ENCODE measurements at places on chromosomes 2 and 18.

GRCh38 chr18:35513181-35513936, 15.6 kb upstream of the INO80C start:
- DNase-seq: peak; percentile 47

DNA sequence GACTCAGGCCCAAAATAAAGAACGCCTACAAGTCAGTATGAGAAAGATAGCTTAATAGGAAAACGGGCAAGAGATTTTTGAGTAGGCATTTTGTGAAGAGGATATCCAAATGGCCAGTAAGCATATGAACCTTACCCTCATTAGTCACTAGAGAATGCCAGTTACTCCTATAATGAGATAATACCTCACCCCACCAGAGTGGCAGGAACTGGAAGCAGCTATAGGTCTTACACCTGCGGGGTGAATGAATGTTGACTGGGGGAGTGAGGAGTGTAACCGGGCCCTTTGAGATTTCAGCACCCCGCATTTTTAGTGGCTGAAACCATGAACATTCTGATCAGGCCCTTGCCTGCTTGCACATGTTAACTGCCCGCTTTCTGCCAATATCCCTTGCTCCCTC, 7.5 kb upstream of the PTPN2 start:
- no peak for DNase-seq

- DNase-seq: no peak
Observed at GRCh38 chr2:238420878-238421694, 5.6 kb upstream of the ASB1 start.

DNA sequence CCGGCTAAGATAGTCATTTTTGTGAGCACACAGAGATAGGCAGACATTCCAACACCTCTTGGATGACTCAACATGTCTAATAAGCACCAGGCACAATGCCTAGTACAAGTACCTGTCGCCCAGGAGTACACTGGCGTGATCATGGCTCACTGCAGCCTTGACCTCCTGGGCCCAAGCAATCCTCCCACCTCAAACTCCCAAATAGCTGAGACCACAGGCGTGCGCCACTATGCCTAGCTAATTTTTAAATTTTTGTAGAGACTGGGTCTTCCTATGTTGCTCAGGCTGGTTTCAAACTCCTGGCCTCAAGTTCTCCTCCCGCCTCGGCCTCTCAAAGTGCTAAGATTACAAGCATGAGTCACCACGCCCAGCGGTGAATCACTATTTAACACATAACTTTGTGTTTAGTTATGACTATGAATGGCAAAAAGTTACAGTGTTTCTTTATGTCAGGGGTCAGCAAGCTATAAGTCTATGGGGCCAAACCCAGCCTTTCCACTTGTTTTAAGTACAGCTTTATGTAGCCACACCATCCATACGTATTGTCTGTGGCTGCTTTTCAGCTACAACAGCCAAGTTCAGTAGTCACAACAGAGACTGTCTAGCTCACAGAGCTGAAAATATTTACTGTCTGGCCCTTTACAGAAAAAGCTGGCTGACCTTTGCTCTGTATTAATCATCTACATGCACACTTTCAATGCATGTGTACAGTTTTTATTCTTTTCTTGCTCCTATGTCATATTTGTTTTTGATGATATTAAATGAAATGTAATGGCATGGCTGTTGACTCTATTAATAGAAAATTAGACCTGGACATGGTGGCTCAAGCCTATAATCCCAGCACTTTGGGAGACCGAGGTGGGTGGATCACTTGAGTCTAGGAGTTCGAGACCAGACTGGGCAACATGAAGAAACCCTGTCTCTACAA, 18.7 kb downstream of the ORC2 start:
- no peak for DNase-seq

DNA sequence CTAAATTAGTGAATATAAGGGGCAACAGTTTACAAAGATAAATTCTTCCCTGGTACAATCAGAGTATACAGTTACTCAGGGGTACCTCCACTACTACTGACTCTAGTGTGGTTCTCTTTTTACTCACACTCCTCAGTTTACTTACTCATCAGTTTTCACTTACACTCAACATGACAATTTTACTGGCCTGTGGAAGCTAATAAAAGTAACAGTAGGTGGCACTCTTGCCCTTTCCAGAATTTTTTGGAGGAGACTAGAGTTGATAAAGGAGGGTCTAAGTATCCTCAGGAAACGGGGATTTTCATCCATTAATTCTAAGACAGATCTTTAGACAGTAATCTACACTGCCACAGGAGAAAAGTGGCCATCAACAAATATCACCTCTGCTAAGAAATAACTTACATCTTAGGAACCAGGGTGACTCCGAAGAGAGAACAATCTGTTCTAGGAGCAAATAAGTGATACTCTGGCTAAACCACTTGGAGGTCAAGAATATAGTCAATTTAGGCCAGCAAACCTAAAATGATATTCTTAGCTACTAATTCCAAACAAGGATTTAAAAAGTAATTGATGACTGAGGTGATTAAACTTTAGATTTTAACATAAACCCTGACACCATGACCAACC, 61.3 kb downstream of the ATL2 start:
- DNase-seq: no peak

- no peak for DNase-seq
Observed at GRCh38 chr2:189880832-189881492, 96.7 kb downstream of the PMS1 start.

DNA sequence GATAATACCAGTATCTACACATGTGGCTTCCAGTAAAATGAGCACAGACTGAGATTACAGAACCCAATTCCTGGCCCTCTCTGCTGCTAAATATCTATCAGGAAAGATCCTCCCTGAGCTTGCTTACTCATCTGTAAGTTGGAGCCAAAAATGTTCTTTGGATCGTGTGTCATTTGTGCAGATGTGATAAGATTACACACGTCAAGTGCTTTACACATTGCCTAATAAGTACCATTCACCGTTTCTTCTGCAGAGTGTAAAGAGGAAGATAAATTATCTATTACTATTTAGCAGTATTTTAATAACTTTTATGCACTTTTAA, 23.2 kb upstream of the SLC20A1 start:
- DNase-seq: peak; percentile 10

DNA sequence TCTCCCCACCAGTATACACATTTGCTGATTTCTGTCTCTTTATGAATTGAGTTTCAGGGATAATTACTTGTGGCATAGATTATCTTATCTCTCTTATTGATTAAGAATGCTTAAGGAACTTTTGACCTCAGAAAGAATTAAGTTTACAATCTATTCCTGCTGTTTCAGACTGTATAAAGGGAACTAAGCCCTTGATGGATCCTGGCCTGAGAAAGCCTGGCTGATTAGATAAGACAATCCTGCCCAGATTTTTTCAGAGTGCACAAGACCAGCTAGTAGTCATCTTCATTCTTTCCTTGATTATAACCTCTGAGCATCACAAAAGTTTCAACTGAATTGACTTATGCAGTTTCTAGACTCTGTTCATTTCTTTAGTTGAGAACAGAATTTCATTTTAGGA, 22.7 kb upstream of the TFPI start:
- no peak for DNase-seq

- no peak for DNase-seq
Observed at GRCh38 chr2:193670478-193670877, 1475.7 kb upstream of the TMEFF2 start.

DNA sequence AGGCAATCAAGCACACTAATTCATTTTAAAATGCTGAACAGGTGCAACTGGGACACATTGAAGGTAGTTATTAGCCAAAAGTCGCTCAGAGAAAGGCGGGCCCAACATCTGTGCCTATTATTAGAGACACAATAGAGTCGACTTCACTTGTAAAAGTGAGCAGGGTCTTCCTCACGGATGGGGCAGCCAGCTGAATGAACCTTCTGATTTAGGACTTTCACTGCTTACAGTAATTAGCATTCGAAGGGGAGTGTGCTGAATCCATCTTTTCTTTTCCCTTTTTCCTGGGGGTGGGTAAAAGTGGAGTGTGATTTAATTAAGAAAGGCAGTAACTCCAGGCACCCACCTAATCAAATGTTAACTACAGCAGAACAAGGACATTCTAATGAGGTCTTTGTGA, 677.7 kb downstream of the DCDC2C start:
- no peak for DNase-seq

DNA sequence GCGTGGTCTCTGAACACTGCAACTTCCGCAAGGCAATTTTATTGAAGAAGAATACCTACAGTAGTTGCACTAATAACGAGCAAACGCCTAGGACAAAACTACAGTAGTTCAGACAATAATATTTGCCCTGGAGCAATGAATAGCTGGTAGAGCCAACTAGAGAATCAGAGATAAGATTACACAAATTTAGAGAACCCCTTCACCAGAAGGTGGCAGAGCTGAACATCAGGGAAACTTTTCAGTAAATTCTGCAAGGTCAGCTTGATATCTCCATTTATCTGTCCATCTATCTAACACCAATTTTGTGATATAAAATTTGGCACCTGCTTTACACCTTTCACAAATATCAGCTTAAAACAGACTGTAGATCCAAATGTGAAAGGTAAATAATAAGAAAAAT, 43.8 kb downstream of the CDH19 start:
- no peak for DNase-seq

GRCh38 chr2:236240228-236240990, 23.8 kb downstream of the ASB18 start:
- no peak for DNase-seq

GRCh38 chr18:48846423-48846932, 104.3 kb downstream of the SMAD7 start:
- DNase-seq: no peak

DNA sequence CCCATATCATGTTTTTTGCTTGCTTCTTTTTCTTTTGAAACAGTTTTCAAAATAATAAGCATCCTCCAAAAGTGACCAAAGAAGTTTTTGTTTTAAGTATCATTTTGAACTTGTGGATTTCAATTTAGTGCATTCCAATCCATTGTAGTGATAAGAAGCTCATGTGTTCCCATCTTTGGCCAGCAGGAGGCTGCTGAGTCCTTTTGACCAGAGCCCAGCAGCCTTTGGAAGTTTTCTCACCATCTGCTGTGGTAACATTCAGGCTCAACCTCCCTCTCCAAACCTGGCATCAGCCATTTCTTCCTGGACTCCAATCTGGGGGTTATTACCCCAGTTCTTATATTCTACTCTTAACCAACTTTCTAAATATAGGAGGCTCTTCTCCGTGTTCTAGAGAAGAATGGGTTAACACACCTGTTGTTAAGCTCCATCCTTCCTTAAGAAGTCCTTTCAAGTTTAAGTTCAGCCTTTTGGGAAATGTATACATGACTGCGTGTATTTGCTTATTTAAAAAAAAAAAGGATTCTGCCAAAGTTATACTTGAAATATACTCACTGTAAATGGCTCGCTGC, 39.0 kb upstream of the MAL start:
- DNase-seq: peak; percentile 69

DNA sequence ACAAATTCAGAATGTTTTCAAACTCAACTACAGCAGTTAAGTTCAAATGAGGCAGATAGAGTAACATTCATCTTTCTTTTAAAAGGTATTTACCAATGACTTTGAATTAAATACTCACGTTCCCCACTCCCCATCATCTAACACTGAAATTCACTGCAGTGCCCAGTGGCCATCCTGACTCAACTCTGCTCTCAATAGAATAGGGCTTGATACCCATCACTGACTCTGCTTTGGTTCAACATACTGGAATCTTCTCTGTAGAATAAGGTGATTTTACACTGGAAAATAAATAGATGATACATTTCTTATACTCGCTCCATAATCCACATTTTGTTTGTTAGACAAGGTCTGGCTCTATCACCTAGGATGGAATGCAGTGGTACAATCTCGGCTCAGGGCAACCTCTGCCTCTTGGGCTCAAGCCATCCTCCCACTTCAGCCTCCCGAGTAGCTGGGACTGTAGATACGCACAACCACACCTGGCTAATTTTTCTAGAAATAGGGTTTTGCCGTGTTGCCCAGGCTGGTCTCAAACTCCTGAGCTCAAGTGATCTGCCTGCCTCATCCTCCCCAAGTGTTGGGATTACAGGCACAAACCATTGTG, 66.4 kb downstream of the PRPF40A start:
- no peak for DNase-seq

DNA sequence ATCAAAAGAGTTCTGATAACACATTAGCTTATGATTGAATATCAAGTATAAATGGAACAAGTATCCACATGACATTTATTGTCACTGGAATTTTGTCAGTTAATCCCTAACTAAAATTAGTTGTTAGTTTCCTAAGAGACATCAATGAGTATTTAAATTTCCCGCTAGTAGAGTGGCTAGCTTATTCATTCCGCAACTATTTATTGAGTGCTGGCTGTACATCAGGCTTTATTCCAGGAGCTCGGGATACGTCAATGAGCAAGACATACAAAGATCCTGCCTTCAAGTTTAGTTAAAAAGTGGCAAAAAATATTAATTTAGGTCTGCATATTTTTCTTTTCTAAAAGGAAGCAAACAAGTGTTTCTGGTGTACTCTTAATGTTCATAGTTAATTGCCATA, 59.3 kb downstream of the PRKRA start:
- DNase-seq: no peak

DNA sequence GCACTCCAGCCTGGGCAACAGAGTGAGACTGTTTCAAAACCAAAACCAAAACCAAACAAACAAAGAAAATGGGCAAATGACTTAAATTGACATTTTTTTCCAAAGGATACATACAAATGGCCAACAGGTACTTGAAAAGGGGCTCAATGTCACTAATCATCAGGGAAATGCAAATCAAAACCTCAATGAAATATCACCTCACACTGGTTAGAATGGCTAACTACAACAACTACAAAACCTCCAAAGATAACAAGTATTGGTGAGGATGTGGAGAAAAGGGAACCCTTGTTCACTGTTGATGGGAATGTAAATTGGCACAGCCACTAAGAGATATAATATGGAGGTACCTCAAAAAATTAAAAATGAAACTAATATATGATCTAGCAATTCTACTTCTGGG, 213.2 kb upstream of the HS6ST1 start:
- DNase-seq: no peak

DNA sequence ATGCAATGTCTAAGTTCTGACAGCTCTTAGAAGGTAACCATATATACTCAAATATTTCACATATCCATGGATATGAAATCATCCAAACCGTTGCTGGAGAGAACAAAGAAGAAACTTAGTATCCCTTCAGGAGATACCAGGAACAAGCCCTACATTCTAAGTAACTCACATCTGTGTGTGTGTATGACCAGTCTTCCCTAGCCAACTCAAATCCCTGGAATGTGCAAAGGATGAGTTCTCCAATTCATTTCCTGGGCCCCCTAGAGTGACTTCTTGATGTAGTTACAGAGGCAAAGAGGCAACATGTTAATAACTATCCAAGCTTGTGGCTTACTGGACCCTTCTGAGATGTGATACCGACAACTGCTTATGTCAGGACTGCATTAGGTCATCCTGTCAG, 20.1 kb downstream of the TPGS2 start:
- no peak for DNase-seq

DNA sequence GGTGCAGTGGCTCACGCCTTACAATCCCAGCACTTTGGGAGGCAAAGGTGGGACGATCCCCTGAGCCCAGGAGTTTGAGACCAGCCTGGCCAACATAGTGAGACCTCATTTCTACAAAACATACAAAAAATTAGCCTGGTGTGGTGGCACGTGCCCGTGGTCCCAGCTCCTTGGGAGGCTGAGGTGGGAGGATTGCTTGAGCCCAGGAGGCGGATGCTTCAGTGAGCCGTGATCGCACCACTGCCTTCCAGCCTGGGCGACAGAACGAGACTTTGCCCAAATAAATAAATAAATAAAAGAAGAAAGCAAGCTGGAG, 91.7 kb upstream of the SEC11C start:
- DNase-seq: no peak

GRCh38 chr2:212959471-212960117, 191.8 kb downstream of the IKZF2 start:
- no peak for DNase-seq
